ENCODE measurements at places on chromosomes 11 and 22.

GRCh38 chr22:20427104-20427944, 10.3 kb downstream of the SCARF2 start:
- DNase-seq: no peak

- DNase-seq: no peak
Measured at GRCh38 chr22:21043860-21044535, 1.7 kb upstream of the LRRC74B start.

- no peak for DNase-seq
Measured at GRCh38 chr11:118222437-118222836, 2.4 kb downstream of the JAML start.

GRCh38 chr11:213111-213510, 5.6 kb downstream of the RIC8A start:
- DNase-seq: no peak

- no peak for DNase-seq
Measured at GRCh38 chr11:115939731-115940421, 435.7 kb upstream of the CADM1 start.

- DNase-seq: no peak
Measured at GRCh38 chr22:47781024-47781423, 1018.6 kb downstream of the TBC1D22A start.

DNA sequence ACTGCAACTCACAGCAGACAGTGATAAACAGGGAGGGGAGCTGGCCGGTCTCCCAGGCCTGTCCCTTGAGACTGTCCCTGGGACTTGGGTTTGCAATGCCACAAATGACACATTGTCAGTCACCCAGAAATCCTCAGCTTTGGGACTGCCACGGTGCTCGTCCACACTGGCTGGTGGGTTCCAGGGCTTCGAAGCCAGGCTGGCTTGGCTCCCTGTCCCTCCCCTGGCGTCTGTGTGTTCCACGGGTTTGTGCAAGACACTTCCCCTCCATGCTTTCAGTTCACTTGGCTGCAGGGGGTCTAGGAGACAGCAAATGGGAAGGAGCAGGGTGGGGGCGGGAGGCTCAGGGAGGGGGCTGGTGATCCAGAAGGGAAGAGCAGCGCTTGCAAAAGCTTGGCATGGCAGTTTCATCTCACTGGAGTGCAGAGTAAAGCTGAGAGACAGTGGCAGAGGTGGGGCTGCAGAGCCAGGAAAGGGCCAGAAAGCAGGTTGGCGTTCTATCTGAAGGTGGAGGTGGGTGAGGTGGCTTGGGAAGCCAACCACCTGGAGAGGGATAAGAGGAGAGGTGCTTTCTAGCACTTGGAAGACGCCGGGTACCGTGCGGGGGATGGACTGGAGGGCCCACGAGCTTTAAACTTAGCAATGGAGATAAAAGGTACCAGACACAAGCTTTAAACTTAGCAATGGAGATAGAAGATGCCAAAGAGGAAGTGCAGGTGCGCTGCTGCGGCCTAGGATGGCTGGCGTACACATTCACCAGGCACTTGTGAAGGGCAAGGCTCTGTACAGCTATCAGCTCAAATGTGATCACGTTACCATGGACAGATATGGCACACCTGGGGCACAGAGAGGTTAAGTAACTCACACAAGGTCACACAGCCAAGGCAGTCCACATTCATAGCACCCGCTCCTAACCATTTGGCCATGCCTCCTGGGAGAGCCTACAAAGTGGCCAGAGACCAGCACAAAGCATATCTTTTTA, 86.4 kb upstream of the SHISAL1 start:
- DNase-seq: no peak

- no peak for DNase-seq
Measured at GRCh38 chr11:1302461-1303125, 6.8 kb downstream of the TOLLIP start.

- no peak for DNase-seq
Measured at GRCh38 chr11:69475866-69476471, 5.5 kb upstream of the LINC01488 start.

- no peak for DNase-seq
Measured at GRCh38 chr11:24155792-24156191, 341.1 kb upstream of the LUZP2 start.

GRCh38 chr22:37196539-37197450, 8.7 kb upstream of the C1QTNF6 start:
- DNase-seq: peak; percentile 91

- no peak for DNase-seq
Measured at GRCh38 chr11:63897459-63898146, 19.4 kb downstream of the RCOR2 start.

DNA sequence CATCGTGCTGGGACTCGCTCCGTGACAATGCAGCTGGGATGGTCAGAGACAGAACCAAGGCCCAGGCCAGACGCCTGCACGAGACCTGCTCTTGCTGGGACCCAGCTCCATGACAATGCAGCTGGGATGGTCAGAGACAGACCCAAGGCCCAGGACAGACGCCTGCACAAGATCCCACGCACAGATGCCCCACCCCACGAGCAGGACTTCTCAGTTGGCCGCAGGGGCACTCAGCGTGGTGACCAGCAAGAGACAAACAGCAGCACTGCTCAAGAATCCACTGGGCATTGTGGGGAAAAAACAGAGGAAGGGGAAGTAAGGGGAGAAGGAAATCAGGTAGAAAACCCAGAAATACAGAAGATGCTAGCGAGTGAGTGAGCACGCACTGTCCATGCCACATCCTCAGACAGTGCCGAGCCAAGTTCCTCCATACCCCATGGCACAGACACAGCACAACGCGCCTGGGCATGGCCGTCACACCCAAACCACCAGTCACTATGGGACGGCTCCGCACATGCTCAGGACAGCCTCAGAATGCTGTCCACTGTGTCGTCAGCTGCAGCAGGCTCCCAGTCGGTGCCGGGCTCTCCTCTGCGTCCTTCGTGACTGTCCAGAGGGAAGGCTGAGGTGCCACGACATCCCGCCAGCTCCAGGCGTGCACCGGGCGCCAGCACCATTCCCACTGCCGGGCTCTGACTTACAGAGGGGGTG, 44.5 kb downstream of the BRD1 start:
- DNase-seq: no peak

GRCh38 chr11:27913650-27914049, 194.3 kb downstream of the KIF18A start:
- peak; percentile 17 for DNase-seq

DNA sequence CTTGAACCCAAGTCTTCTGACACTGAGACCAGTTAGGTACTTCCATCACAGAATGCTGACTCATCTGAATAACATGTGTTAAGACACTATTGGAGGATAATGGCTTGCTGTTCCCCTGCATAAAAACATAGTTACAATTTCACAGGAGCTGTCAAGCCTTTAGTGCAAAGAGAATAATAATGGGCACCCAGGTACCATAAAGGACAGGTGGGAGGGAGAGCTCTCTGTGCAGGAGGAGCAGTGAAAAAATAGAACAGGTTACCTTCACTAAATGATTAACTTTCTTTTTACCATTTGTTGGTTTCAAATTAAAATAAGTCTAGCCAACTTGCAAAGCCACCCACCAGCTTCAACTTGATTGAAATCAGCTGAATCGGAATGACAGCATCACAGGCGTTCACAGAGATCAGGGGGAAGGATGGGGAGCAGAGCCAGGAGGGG, 173.2 kb downstream of the DSCAML1 start:
- no peak for DNase-seq

- DNase-seq: peak; percentile 70
Measured at GRCh38 chr11:19577976-19578619, 134.5 kb upstream of the NAV2 start.

DNA sequence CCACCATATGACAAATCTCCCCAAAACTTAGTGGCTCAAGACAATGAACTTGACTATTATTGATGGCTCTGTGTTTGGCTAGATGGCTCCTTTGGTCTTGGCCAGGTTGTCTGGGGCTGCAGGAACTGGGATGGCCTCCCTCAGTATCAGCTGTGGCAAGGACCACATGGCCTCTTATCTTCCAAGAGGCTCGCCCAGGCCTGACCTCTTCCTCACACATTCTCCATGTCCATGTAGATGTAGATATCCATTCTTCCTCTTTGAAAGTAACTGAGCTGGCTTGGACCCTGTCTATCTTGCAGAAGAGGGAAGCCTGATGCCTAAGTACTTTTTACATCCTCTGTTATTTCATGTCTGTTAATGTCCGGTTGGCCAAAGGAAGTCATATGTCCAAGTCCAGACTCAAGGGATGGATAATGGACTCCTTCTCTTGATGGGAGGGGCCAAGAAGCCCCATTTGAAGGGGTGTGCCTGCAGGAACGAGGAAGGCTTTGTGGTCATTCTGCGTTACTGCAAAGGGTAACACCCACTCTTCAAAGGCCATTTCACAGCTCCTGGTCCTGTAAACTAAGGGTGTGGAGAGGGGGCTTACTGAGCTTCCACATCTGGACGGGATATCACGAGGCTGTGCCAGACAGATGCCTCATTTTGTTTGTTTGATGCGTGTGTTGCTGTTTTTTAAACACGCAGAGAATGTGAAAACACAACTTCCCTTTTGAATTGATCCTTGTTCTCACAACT, 87.1 kb downstream of the GRIK4 start:
- no peak for DNase-seq

GRCh38 chr11:7691759-7692350, 14.4 kb downstream of the OVCH2 start:
- peak; percentile 40 for DNase-seq

DNA sequence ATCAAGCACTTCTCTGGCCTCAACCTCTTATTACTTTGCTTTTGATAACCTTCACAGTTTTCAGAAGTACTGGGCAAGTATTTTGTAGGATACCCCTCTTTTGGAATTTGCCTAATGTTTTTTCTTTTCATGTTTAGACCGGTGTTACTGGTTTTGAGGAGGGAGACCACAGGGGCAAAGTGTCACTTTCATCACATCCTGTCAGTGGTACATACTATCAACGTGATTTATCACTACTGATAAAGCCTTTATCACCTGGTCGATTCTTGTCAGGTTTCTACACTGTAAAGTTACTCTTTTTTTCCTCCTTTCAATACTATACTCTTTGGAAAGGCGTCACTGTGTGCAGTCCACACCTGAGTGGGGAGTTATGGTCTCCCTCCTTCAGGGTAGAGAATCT, 26.7 kb downstream of the QSER1 start:
- no peak for DNase-seq

- no peak for DNase-seq
Measured at GRCh38 chr11:34658071-34659015, 37.5 kb downstream of the EHF start.

- DNase-seq: no peak
Measured at GRCh38 chr22:17787716-17788330, 13.6 kb upstream of the BID start.

All from adipocyte (in vitro differentiated cells).